ENCODE measurements at places on chromosomes 3 and 15. TPM values are rescaled to one million over a fixed set of nuclear protein-coding genes. Genes with fewer than 3 reads are reported as not detected.

DNA sequence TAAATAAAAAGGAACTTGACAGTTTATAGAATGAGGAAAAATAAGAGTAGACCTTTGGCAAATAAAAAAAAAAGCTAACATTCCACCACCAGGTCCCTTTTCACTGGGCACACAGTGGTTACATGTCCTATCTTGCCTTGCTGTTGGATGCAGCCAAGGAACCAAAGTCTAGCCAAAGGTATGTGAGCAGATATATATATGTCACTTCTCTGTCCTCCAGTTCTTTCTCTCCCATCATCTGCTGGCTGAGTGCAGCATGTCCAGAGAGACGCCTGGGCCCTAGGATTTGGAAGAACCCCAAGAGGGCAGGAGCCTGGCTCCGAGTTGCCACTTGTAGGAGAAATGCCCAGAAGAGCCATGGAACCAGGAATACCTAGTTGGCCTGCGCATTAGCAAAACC, 104.7 kb downstream of the SERPINI1 start:
- no peak for DNase-seq
- H3K27ac ChIP-seq = no peak overlapping the region
- no peak overlapping the region for H3K4me3 ChIP-seq
- no peaks in the 10 kb centered on the region for H3K36me3 ChIP-seq

DNA sequence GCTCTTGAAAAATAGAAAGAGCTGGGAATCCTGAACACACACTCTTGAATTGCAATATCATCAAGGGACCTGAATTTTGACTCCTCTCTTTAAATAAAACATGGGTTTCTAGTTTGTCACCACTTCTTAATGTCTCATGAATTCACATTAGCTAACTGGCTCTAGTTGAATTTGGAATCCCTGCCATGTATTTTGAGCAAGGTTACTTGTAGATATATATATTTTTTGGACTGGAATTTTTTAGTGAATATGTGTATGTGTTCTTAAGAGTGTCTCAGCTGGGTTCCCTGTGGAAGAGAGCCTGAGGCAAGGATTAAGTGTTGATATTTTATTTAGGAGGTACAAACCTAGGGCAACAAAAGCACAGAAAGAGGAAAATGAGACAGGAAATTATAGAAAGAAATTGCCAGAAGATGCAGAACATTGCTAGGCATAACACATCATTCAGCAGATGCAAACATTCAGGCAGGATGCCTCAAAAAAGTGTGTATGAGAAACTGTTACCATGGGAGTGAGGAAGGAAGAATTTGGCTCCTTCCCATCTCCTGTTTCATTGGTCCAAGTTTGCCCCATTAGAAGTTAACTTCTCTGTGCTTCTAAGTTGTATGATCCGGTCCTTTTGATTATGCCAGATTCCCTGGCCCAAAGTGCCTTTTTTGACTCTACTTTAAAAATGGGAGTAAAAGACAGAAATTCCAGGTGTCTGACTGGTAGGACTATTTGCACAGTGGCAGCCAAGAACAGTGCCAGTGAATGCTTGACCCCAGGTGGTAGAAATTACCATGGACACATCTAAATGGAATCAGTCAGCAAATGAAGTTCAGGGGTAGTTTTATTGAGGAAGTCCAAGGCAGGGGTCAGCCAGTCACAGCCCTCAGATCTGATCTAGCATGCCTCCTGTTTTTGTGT, 253.7 kb upstream of the TGFBR2 start:
- peaks cover 8% of the 10 kb centered on the region for H3K4me1 ChIP-seq
- no peaks in the 10 kb centered on the region for H3K36me3 ChIP-seq
- no peak overlapping the region for H3K4me3 ChIP-seq

Gene MYZAP
- total RNA-seq = 4.2 TPM

DNA sequence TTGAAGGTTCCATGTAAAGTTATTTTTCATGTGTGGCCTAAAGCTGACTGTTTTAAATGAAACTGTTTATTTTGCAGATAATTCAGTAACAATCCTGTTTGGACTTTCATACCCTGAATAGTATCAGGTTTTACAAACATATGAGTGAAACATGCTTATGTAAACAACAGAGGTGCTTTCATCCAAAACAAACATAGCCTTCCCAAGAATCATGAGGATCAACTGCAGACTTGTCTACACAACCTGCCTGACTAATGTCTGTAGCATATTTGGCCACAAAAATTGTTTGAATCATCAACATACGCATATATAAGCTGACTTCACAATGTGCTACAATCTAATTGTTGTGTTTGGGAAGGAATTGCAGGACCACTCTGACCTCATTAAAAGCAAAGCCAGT, 190.4 kb downstream of the DIPK2A start:
- DNase-seq = no peak
- no peaks in the 10 kb centered on the region for H3K27me3 ChIP-seq
- no peak overlapping the region for H3K27ac ChIP-seq
- peaks cover 7% of the 10 kb centered on the region for H3K4me1 ChIP-seq
- H3K36me3 ChIP-seq = no peaks in the 10 kb centered on the region

Gene ACAN
- 312 TPM for total RNA-seq

DNA sequence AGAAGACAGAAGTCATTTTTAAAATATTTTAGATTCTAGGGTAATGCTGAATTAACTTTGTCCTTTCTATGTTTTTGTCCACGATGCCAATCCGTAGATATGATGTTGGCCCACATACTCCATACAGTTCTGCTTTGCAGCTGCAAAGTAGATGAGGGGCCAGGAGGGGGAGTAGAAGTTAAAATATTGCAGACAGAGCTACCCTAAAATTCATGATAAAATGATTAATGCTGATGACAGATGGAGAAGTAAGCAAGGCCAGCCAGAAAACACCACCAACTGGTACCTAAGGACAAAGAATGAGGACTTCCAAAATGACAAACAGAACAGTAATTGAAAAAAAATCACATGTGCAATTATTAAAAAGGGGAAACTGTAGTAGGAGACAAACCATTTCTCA, 756.6 kb upstream of the ARPP21 start:
- H3K4me3 ChIP-seq = no peak overlapping the region
- H3K27me3 ChIP-seq = no peaks in the 10 kb centered on the region
- no peak for DNase-seq
- no peaks in the 10 kb centered on the region for H3K36me3 ChIP-seq

DNA sequence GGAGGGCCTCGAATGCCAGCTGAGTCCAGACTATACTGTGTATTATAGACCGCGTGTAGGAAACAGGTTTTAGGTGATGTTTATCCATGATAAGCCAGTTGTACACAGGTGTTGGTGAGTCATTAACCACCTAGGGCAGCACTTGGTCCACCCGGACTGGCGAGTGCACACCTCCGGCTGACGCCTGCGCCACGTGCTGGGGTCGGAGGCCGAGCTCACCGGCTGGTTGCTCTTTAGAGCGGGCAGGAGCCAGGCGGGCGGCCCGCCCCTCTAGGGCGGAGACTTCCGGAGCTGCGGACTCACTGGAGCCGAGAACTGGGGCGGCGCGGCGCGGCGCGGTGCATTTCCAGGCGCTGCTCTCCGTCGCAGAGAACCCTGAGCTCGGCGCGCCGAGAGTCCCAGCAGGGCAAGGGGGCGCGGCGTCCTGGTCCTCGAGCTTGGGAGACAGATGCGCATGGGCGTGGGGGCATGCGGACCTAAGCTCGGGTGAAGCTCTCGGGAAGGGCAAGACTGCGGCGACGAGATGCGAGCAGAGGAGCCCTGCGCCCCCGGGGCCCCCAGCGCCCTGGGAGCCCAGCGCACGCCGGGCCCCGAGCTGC, at the start of gene ESYT3:
Gene ESYT3 (plus strand): TSS at position 341 of the 599 bp plus-strand sequence. CDS start 183 bp downstream, at position 524.
- peak within 1 kb of the TSS; percentile 7 for H3K4me3 ChIP-seq
- H3K27ac ChIP-seq = no peak within 1 kb of the TSS
- no peaks in the 10 kb centered on the region for H3K27me3 ChIP-seq

DNA sequence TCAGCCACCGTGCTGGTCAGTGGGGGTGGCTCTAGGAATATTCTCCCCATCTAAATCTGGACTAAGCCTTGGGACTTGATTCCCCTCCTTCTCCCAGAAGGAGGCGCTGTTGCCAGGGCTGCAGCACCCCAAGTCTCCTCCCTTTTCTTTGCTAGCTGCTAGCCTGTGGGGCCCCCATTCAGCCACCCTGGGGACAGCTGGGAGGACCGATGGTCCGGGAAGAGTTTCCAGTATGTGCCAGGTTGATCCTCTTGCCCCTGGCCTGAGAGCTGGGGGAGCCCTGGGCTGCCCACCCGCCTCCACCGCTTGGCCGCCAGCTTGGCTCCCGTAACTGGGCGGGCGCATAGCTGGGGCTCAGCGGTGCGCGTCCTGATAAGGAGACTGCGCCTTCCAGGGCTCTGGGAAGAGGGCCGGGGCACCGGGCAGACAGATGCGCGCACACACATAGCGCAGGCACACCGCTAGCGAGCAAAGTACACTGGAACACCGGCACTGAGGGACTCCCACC, 4.2 kb downstream of the SMAD6 start:
- peak overlapping the region; percentile 55 for H3K27ac ChIP-seq
- no peaks in the 10 kb centered on the region for H3K36me3 ChIP-seq
- no peaks in the 10 kb centered on the region for H3K27me3 ChIP-seq
- peak overlapping the region; percentile 25 for H3K4me3 ChIP-seq
- H3K4me1 ChIP-seq = no peaks in the 10 kb centered on the region

DNA sequence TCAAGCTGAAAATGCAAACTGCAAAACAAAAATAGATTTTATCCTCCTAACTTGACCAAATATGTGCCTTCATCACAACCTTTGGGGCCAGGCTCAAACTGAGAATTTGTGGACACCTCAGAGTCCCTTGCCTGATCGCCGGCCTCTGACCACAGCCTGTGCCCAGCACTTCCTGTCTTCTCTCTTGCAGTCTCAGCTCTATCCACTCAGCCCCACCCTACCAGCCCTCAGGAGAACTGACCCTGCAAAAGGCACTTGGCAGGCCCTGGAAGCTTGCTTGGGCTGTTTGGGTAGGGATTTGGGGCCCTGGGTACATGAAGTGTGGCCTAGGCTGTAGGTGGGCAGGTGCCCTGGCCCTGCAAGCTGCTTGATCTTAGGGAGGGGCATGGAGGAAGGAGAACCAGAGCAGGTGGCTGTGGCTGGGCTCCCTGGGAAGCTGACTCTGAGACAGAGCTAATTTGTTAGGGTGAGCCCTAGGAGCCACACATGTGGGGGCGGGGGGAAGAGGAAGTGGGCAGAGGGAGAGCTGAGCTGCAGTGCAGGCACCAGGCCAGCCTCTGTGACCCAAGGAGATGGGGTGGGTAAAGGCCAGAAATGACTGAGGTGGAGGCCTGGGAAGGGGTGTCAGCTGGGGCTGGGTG, 8.6 kb downstream of the CLEC3B start:
- no peaks in the 10 kb centered on the region for H3K27me3 ChIP-seq
- no peak overlapping the region for H3K4me3 ChIP-seq
- H3K27ac ChIP-seq = no peak overlapping the region
- no peaks in the 10 kb centered on the region for H3K4me1 ChIP-seq

Gene AADAC
- not detected for total RNA-seq

DNA sequence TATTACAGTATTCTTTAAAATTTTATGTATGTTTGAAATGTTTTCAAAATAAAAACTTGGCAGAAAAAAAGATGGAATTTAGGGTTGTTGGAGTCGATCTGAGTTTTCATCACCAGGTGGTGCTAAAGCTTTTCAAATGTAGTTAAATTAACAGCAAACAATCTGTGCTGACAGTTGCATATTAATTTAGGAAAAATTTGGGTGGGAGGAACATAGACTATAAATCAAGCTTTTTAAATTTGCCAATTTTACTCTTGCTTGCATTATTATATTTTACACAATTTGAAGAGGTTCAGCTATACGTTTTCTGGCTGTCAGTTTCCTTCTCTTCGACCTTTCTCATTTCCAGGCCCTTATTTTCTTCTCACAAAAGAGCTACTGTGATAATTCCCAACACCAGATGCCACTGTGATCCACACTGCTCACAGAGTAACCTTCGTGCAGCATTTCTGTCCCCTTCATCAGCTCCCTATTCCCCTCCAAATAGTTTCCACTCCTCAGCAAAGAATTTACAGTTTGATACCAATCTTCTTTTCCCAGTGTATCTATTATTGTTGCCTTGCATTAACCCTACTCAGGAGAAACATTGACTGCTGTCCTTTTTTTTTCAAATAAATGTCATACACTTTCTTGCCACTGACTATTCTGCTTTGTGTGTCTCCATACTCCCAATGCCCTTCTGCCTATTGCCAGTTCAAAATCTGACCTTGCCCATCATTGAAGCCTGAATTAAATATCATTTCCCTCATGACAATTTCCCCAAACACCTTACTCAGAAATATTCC, 53.4 kb upstream of the EIF5A2 start:
- H3K36me3 ChIP-seq = no peaks in the 10 kb centered on the region
- H3K4me3 ChIP-seq = no peak overlapping the region
- no peaks in the 10 kb centered on the region for H3K4me1 ChIP-seq

Gene TOPAZ1
- not detected for total RNA-seq

- DNase-seq = peak; percentile 10
- no peaks in the 10 kb centered on the region for H3K36me3 ChIP-seq
- no peak overlapping the region for H3K27ac ChIP-seq
- H3K27me3 ChIP-seq = no peaks in the 10 kb centered on the region
- H3K4me1 ChIP-seq = no peaks in the 10 kb centered on the region
Measured at GRCh38 chr15:69827751-69828150, 270.0 kb downstream of the TLE3 start.

DNA sequence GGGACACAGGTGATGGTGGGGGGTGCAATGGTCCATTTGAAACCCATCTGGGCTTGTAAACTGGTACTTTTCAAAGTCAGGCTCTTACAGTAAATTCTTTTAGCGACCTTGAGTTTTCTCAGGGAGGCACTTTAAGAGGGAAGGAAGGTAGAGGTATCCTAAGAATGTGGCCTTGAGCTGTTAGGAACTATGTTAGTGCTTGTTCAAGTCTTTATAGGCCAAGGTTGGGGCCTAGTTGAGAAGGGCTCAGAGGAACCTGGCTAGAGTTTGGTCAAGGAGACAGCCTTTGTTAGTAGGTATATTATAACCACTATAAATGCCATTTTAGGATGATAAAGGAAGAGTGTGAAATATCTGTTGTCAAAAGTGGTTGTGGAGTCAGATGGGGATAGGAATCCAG, 9.2 kb upstream of the CCK start:
- no peak overlapping the region for H3K4me3 ChIP-seq
- no peaks in the 10 kb centered on the region for H3K27me3 ChIP-seq

DNA sequence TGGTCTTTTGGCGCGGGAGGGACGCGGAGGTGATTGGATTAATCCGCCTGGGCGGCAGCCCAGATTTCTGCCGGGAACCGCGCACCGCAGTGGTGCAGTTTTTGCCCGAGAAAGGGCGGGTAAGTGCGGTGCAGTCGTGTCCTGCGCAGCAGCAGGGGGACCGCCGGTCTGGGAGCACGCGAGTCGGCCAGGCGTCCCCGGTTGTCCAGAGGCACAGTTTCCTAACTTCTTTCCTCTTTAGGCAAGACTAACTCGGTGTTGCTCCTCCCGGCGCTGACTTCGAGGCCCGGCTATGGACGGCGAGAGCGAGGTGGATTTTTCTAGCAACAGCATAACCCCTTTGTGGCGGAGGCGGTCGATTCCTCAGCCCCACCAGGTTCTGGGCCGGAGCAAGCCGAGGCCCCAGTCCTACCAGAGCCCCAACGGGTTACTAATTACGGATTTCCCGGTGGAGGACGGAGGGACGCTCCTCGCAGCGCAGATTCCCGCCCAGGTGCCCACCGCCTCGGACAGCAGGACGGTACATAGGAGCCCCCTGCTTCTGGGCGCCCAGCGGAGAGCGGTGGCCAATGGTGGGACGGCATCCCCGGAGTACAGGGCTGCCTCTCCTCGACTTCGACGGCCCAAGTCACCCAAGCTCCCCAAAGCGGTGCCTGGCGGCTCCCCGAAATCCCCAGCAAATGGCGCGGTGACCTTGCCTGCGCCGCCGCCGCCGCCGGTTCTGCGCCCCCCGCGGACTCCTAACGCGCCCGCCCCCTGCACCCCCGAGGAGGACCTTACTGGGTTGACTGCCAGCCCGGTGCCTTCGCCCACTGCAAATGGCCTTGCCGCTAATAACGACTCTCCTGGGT, 736 bp downstream of the ARHGEF26 start:
- no peaks in the 10 kb centered on the region for H3K27me3 ChIP-seq
- DNase-seq = peak; percentile 84
- peaks cover 4% of the 10 kb centered on the region for H3K4me1 ChIP-seq
- peak overlapping the region; percentile 80 for H3K4me3 ChIP-seq
- no peaks in the 10 kb centered on the region for H3K36me3 ChIP-seq

Measured in aorta (tissue), 5 donors.